ENCODE measurements at places on chromosomes 4 and X. TPM values are rescaled to one million over a fixed set of nuclear protein-coding genes. Genes with fewer than 3 reads are reported as not detected.

DNA sequence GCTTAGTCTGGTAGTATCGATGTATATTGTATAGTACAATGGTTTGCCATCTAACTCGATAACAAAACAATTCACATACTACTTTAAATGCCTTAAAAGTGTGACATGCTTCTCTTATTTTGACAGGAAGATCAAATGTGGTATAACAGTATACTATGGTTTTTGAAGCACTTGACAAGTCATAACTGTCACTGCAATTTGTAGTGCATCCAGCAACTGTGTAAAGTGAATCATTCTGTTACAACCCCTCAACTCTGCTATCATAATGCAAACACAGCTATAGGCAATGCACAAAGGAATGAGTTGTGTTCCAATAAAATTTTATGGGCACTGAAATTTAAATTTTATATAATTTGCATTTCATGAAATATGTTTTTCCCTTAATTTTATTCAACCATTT, 14.0 kb downstream of the RAP1GDS1 start:
- no peak for DNase-seq

EVC2 gene
- polyA plus RNA-seq: 2.9 TPM

ZMYM3 gene
- polyA plus RNA-seq: 36.8 TPM

- no peak for DNase-seq
Measured at GRCh38 chr4:74838746-74839370, 44.5 kb upstream of the BTC start.

DNA sequence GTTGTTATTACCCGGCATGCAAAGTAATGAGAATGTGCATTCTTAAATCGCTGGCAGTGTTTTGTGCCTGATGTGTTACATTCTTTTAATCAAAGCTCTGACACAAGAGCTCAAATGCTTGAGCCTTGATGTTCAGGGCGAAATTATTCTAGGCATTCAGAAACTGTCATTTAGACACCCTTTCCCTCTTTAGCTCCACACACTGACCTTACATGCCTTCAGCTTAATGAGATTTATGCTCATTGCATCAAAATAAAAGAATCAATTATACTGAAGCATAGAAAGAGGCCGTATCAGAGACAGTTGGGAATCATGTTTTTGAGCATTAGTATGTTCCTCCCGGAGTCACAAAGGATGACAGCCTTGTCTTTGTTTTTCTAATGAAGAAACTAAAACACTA, 56.7 kb downstream of the FAM114A1 start:
- DNase-seq: no peak

GRCh38 chr4:123386609-123387008, 10.0 kb upstream of the SPRY1 start:
- DNase-seq: no peak

- DNase-seq: no peak
Measured at GRCh38 chr4:184228056-184228705, 10.5 kb upstream of the ENPP6 start.

TMSB15C gene
- 1.5 TPM for polyA plus RNA-seq

- no peak for DNase-seq
Measured at GRCh38 chr4:2902126-2902525, 58.5 kb downstream of the ADD1 start.

- DNase-seq: no peak
Measured at GRCh38 chr4:184162596-184162995, 55.1 kb downstream of the ENPP6 start.

- no peak for DNase-seq
Measured at GRCh38 chr4:101259876-101260275, 87.5 kb downstream of the PPP3CA start.

DNA sequence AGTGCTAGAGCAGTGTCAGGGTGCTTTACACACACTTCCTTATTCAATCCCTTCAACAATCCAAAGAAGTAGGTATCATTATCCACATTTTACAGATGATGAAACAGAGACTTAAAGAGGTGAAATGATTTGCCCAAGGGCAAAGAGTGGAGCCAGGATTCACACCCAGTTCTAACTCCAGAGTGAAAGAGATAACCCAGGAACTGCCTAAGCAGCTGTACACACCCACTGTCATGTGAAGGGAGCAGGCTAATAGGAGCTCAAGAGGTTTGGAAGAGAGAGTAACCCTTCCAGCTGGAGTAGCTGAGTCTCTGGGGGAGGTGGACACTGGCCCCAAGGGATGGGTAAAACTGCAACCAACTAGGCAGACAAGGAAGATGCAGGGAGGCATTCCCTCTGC, 92.5 kb downstream of the FBXL5 start:
- DNase-seq: no peak

DNA sequence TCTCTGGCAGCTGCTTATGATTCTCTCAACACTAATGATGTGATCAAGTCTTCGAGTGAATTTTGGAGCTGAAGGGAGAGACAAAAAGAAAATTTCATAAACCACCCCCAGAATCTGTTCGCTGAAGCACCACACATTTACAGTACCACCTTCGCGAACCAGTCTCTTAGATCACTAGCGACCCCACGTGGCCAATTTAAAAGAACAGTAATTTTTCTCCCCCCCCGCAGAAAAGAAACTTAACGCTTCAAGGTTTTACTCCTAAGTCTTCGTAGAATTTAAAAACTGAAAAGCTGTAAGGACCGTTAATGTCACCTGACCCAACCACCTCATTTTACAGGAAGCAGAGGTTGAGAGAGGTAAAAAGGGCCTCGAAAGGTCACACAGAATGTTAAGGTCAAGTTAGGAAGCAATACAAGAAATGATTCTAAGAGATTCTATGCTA, 187.5 kb downstream of the QDPR start:
- DNase-seq: peak; percentile 68

- no peak for DNase-seq
Measured at GRCh38 chr4:15479913-15480185, 10.2 kb downstream of the CC2D2A start.

DNA sequence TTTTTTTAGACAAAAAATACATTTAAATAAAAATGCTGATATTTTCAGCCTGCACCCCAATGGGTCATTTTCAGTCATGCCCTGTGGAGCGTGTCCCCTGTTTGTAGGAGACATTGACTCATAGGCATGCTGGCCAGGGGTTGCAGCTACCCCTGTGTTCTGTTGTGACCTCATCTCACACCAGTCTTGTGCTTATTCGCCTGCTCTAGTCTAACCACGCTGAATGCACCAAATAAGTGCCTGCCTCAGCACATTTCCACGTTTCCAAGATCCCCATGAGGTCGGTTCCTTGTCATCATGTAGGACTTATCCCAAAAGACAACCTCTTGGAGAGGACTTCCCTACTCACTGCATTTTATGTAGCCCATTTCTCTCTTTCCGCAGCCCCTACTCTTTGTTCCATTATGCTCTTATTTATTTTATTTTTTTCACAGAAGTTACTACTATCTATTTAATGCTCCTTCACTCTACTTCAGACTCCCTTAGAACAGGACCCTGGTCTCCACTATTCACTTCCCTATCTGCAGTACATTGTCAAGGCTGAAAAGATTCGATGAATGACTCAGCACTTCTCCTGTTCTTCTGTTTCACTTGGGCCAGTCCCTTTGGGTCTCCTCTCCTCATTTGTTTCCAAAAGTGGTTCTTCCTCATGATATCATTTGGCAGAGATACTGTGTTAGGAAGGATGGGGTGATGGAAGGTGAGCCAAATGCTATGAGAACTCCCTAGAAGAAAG, 109.7 kb downstream of the MSL3 start:
- DNase-seq: no peak

All from testis (tissue), 5 donors.